ENCODE measurements at places on chromosomes 3 and 15.

DNA sequence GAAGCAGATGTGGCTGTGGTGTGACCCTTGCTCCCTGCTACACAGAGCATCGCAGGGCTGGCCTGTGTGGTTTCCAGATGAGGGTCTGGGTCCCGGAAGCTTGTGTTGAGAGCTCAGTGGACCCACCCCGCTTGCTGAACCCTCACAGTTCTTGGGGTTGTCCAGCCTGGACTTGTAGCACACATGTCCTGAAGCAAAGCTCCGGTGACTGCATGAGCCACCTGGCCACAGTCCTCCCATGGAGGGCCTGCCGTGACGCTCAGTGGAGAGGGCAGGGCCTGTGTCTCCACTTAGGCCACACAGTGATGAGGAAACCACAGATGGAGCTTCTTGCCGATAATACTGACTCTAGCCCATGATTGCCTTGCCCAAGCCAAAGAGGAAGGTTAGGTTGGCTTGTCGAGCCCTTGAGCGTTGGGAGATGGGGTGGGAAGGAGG lies 62.6 kb downstream of the RGMA start:
- no peak for DNase-seq

DNA sequence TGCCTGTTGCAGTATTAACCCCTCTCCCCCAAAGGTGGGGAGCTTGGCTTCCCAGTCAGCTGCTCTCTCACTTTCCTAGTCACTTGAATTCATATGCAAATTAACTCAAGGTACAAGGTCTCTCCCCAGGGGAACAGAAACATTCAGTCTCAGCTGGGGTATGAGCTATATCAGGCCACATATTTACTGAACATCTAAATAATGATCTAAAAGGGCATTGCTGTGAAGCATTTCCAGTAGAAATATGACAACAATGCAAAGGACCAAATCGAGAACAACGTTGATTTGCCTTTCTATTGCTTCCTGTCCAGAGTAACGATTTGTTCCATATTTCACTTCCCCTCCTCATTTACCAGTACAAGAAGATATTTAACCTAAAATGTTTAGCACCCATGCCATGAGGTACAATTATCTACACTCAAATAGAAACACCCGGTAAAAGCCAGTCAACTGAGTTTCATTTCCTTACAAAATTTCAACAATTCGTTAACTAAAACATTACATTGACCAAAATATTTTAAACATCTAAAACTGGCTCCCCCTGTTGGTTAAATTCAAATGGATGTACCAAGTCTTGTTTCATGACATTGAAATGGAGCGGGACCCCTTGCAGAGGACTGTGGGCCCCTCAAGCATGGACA lies 36.5 kb upstream of the KLHL6 start:
- peak; percentile 40 for DNase-seq

DNA sequence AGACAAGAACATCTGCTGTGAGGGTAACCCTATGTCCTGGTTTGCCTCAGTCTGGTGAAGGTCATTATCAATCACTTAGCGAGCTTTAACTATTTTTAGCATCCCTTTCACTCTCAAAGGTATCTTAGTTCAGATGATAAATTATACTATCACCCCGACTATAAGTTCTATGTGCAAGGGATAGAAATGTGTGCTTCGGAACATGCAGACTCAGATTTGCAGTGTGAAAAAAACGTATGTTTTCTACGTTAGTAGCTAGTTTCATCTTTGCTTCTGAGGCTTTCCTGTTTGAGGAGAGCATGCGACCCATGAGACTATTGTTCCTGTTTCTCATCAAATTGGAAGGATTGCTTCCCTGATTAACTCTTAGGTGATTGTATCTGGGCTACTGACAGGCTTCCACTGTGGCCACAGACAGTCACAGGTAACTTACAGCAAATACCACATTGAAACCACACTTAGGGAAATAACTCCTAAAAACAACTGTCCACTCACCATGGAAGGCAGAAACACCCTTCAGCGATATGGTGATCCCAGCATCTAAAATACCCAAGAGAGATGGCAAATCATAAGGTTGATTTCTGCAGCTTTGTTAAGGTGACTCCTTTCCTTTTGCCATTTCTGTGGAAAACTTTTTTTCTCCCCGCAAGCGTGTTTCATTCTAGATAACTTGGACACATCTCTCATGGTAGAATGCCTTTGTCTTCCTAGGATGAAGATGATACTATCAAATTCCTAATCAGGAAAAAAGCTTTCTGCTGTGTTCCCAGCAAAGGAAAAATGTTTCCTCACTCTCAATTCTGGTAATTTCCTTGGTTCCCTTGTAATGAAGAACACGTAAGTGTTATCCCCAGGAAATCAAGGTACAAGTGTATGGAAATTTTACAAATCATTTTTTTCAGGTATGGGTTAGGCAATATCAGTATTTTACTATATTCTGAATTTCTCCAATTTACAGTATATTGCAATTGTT lies 5.2 kb downstream of the GCSAM start:
- DNase-seq: no peak

DNA sequence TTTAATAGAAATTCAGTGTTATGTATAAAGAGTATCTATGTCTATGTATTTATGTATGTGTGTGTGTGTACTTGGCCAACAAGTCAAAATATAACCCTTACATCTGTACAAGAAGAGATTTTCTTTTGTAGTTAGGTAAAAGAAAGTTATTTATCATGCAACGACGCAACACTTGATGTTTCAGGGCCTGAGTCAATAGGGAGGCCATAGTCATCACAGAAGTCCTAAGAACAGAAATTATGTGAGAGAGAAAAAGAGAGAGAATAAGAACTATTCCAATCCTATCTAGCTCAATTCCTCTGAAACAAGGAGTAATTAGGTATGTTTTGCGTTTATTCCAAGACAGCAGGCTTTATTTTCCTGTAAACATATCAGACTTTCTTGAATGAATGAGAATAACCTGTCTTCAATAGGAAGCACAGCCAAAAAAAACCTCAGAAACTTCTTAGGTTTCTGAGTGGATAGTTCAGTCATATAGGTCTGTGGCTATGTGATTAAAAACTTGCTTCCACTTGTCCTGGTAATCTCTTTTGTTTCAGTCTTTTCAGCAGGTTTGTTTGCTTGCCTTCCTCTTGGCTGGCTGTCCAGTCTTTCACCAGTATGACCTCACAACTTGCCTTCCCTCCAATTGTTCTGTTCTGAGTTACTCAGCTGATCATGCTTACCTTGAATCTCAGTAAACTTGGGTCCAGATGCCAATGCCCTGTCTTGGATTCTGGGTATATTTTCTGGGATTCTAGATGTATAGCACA lies 382.4 kb upstream of the GBE1 start:
- DNase-seq: no peak

DNA sequence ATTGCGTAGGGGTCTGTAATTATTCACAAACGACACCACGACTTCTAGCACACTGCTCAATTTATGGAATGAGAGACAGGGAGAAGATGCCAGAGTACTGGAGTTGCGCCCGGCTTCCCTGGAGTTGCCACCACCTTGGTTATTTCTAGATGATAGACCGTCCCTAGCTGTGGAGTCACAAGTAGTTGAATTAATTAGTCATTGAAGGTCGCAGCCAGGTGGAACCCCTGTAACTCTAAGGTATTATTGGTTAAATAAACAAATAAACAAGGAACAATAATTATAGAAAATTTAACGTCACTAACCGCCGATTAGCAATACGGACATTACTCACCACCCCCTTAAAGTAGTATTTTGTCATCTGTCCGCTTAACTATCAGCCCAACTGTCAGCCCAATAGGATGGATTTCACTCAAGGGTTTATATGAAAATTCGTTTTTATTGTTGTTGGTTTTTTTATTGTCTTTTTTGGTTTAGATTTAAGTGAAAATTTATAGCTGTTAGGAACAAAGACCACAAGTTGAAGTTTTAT lies 911 bp upstream of the AZI2 start:
- no peak for DNase-seq
